ENCODE measurements at places on chromosomes 7 and 10.

DNA sequence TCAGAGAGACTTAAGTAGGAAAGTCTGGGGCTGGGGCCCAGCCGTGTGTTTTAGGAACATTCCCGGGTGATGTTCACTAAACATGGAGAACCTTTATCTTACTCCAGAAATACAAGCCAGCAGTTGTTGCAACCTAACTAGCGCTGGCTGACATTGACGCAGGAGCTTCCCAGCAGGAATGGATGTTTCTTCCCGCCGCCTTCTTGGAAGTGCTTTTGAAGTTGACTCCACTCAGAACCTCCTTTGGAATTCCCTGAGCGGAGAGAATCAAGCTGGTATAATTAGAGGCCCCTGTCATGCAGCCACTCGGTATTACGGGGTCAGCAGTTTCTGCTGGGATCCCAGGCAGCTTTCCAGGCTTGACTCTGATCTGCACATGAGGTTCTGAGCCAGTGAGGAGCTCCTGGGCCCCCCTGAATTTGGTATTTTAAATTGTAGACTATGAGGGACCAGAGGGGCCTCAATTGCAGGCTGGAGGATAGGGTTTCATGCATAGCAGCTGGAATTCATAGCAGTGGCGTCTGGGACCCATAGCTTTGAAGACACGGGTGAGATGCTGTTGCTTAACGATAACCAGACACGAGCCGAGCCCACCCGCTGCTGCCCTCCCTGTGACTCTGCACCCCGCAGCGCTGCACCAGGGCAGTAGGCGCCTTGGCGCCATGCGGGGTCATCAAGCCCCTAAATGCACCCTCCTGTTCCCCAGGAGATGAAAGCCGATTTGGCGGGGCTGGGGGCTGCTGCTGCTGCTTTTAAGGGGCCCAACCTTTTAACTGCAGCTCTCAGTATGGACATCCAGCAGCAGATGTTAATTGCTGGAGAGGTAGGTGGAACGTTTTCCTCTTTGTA lies 61.8 kb downstream of the EEPD1 start:
- DNase-seq = no peak

GRCh38 chr10:48478980-48479811 lies 125.7 kb downstream of the ARHGAP22 start:
- DNase-seq = no peak

- DNase-seq = no peak
Measured at GRCh38 chr10:3935141-3935540, 150.1 kb upstream of the KLF6 start.

- no peak for DNase-seq
Measured at GRCh38 chr7:4233146-4233545, 448.9 kb upstream of the FOXK1 start.

GRCh38 chr10:119252470-119253151 lies 45.2 kb downstream of the GRK5 start:
- DNase-seq = no peak

DNA sequence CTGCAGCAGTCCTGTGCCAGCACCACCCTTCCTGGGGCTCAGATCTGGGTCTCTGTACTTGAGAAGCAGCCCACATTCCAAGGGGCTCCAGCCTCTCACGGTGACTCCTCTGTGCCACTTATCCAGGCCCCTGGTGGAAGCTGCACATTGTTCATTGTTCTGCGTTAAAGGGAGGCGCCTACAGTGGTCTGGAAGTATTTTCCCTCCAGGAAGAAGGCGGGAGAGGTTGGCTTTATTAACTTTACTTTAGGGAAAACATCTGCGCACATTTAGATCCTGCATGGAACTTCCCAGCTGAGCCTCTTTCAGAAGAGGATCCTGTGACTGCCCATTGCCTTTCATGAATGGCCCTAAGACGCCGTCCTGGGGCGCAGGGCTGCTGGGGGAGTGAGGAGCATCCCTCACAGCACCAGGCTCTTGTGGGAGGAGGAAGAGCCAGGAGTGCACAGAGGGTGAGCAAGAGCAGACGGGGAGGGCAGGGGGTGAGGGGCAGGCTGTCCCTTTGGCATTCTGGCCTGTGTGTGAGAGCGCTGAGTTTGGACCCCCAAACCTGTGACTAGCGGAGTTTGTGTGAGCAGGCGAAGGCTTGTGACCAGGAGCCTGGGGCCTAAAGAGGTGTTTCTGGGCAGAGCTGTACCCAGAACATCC lies 98.6 kb upstream of the BTBD16 start:
- DNase-seq = no peak
